ENCODE measurements at places on chromosomes 5 and 9.

DNA sequence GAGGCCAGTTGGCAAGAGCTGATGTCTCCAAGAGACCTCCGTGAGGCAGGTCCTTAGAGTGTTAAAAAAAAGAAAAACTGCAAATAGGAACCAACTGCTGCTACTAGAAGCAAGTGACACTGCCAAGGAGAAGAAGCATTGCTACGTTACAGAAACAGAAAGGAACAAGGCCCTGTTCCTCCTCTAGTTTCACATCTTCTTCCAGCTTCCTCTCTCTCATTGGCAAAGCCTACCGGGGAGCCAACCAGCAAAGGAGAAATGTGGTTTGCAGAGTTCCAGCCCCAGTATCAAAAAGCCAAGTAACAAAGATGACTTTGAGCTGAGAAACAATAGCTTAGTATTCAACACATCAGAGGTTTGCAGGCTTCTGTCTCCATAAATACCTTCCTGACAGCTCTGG is 145.9 kb downstream of the PRELID2 start:
- no peak for DNase-seq

- DNase-seq, result no peak
These were observed 2.8 kb downstream of the CKS2 start for GRCh38 chr9:89313842-89314241.

DNA sequence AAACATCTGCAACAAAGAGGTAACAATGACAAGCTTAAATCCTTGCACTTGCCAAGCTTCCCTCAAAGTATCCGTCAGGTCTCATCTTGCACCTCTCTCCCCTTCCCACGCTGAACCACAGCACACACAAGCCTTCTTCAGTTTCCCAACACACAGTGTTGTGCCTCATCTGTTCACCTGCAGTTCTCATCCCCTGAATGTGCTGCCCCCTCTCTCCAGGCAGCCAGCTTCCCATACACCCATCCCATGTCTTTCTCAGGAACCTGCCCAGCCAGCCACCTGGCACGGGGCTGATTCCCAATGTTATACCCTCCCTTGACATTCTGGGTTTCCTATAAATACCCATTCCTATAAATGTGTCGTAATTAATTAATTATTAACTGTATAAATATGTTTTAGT is 314.8 kb downstream of the PRELID2 start:
- no peak for DNase-seq

DNA sequence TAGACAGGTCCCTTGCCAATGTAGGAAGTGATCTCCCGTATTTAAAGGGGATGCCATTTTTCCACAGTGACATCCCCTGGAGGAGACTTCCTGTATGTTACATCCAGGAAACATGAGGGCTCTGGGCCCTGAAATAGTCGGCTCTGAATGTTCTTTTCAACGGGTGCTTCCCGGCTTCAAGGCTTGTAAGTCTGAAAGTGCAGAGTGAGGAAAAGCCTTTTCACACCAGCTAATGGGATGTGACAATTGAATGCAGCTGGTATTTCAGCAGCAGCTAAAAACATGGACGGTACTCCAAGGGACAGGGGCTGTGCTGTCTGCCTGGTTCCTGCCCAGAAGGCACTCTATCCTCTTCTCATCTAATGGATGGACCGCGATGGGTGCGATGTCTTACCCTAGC is 1.4 kb downstream of the IL9 start:
- no peak for DNase-seq

DNA sequence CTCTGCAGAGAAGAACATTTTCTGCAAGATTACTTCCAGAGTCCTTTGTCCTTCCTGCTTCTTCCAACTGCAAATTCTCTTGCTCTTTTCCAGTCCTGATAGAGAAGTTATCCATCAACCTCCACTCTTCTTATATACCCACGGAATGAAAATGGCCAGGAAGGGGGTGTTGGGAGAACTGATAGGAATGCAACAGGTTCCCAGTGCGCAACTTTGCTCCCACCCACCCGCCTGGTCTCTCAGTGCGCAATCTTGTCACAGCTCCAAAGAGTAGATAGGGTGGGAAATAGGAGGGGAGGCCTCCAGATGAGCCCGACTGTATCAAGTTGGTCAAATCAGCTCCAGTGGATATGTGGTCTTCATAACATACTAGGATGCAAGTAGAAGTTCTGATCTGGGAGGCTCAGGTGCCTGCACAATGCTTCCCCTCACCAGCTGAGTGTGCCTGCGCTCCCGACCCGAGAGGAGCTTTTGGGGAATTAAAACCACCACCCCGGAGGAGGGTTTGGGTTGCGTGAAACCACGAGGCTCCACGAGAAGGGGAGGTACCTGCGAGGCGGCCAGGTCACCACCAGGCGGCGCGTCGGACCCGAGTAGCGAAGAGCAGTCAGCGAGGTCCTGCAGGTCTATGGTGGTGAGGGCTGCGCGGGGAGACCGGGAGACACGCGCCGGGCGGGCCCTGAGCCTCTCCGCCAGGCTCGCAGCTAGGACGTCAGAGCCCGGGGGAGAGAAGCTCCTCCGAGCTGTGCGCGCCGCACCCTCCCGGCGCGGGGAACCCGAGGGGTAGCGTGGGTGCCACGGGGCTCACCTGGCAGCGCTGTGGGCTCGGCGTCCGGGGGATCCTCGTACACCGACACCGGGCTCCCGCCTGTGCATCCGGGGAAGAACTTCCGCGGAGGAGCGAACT is 835 bp downstream of the MCIDAS start:
- no peak for DNase-seq

DNA sequence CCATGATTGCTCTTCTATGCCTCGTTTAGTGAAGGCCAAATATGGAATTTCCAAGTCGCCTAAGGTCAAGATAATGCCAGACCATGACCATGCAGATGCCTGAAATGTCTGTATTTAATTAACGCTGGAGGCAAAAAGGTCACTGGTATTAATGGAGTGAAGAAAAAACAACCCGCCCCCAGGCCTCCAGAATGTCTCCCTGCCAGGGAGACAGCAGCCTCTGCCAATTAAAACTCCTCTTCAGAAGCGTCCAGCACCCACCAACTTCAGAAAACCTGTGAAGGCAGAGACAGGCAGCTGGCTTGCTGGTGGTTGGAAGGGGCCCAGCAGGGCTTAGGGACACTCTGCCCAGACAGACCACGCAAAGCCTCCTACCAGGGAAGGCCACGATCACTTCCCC is 94.4 kb downstream of the VAV2 start:
- no peak for DNase-seq

- DNase-seq, result no peak
These were observed 94.8 kb upstream of the SEMA6A start for GRCh38 chr5:116669261-116670031.

DNA sequence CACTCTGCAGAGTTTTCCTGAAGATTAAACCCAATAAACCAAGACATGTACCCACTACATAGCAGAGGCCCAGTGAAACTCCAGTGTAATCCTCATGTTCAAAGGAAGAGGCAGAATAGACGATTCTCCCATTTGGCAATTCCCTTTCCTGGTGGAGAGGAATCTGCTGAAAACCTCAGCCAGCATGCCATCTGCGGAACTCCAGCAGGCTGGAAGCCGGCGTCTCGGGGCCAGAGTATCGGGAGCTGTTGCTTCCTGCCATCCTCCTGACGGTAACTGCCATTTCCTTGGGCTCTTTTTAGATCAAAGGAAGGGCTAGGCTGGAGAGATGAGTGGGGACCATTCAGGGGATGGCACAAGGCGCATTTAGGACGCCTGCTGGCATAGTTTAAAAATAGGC is 20.5 kb downstream of the NEURL1B start:
- no peak for DNase-seq

DNA sequence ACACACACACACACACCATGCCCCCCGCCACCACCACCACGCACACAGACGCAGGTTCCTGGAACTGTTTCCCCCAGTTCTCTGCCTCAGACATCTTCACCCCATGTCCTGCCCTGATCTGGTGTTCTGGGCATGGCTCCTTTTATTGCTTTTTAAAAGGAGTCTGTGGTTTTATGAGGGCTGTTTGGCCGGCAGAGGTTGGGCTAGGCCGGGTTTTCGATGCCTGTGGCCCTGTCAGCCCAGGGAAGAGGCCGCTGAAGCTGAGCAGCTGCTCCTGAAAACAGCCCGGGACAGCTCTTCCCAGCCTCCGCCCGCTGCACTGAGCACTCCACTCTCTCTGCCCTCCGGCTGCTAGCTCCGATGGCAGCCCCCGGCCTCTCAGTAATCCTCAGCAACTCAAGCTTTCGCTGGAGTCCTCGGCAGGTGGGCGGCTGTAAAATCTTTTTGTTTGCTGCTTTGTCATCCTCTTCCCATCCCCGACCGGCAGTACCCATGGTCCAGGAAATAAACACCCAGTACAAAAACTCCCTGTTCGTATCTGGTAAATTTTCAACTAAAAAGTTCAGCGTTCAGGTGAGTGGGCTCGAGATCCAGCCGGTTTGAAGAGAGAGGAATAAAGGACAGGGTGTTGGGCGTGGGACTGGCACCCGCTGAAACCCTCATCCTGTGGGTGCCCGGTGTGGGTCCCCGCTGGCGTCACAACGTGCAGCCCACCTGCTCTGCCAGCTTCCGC is 103.0 kb upstream of the ERCC6L2 start:
- DNase-seq, result no peak

DNA sequence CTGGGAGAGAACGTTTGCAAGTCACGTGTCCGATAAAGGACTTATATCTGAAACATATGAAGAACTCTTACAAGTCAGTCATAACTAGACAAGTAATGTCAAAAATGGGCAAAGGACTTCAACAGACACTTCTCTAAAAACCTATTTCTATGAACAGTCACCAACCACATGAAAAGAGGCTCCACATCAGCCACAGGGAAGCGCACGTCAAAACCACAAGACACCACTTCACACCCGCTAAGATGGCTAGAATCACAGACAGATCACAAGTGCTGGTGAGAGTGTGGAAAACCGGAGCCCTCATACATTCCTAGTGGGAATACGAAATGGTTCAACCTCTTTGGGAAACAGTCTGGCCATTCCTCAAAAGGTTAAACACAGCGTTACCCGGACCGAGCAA is 11.5 kb upstream of the CARD9 start:
- no peak for DNase-seq

- no peak for DNase-seq
These were observed 29.2 kb downstream of the ANXA2R start for GRCh38 chr5:43010935-43011315.

- DNase-seq, result no peak
These were observed 325.3 kb upstream of the GRAMD2B start for GRCh38 chr5:126097876-126098275.

- no peak for DNase-seq
These were observed 29.2 kb downstream of the ROR2 start for GRCh38 chr9:91920630-91921350.

GRCh38 chr9:109329638-109330258 is 8.9 kb upstream of the EPB41L4B start:
- DNase-seq, result no peak

GRCh38 chr5:133552925-133553525 is 59.3 kb downstream of the FSTL4 start:
- DNase-seq, result peak; percentile 31

GRCh38 chr5:55037046-55037771 is 13.2 kb downstream of the GZMK start:
- DNase-seq, result peak; percentile 13

- no peak for DNase-seq
These were observed 59.9 kb downstream of the NSUN2 start for GRCh38 chr5:6572825-6573380.

DNA sequence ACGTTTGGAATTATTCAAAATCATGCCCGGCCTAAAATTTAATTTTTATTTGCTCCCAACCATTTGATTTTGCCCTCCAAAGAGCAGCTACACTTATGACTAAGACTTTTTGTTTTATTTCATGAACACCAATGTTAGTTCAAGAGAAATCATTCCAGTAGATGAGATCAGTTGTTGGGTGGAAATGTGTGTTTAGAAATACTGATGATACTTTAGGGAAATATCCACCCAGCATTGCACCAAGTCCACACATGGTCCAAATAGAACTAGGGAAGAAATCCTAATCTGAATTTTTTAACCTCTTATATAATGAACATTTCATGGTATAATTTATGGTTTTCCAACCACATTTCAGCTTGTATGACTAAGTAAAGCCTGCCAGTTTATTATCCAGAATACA is 28.3 kb upstream of the GOLPH3 start:
- DNase-seq, result no peak

DNA sequence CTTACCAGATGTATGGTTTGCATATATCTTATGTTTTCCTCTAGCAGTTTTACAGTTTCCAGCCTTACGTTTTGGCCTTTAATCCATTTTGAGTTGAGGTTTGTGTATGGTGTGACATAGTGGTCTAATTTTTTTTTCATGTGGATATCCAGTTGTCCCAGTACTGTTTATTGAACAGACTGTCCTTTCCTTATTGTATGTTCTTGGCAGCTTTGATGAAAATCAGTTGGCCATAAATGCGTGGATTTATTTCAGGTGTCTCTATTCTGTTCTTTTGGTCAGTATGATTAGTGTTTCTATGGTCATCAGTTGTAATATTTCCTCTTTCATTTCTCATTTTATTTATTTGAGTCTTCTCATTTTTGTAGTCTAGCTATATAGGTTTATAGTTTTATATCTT is 42.4 kb downstream of the SRFBP1 start:
- no peak for DNase-seq

- no peak for DNase-seq
These were observed 28.0 kb upstream of the MAP1B start for GRCh38 chr5:72079288-72079687.

- DNase-seq, result no peak
These were observed 1.6 kb upstream of the PCDHGA11 start for GRCh38 chr5:141419074-141419880.

- no peak for DNase-seq
These were observed 213.1 kb downstream of the MSX2 start for GRCh38 chr5:174937201-174938123.

GRCh38 chr9:36935332-36935731 is 98.7 kb downstream of the PAX5 start:
- DNase-seq, result no peak

GRCh38 chr5:155833287-155833686 is 493.7 kb upstream of the SGCD start:
- DNase-seq, result no peak

DNA sequence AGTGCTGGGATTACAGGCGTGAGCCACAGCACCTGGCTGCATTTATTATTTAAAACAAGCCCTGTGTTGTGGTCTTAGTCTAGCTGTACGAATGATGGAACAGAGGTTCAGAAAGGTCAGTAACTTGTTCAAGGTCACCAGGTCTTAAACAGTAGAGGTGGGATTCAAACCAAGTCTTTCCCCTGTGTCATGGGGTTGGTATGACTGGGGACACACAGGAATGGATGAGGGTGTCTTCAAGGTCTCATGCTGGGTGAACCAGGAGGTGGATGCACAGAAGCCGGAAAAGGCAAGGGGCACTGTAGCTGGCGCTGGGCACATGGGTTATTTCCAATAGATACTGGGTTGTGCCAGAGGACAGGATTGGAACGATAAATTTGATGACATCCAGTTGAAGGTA is 32.2 kb upstream of the TJP2 start:
- DNase-seq, result no peak

DNA sequence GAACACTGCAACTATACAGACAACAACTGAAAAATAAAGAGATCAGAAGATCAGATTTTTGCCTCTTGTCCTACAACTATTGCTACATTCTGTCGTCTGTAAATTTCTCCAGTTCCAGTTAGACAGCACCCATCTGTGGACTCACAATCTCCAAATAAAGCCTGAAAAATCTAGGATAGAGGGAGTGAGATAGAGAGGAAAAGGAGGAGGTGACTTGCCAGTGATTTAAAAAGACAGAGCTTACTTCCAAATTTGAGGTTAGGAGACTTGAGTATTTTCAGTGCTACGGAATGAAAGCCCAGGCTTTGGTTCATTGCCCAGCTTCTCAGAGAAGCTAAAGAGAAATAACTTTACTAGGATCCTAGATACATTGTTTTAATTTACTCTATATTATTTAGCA is 63.6 kb downstream of the PTCD2 start:
- no peak for DNase-seq

All from stimulated activated CD4-positive, alpha-beta T cell treated with anti-CD3 and anti-CD28 coated beads, Interleukin-12 subunit alpha, Interleukin-12 subunit beta, amount 100 ng/mL, for 24 hours (primary cell).